ENCODE measurements at places on chromosomes 2 and 18. TPM values are rescaled to one million over a fixed set of nuclear protein-coding genes. Genes with fewer than 3 reads are reported as not detected.

The SERPINB10 gene
- not detected for polyA plus RNA-seq

The L3MBTL4 gene
- 0.77 TPM for polyA plus RNA-seq

GRCh38 chr18:13412901-13413300 lies 194.3 kb downstream of the LDLRAD4 start:
- H3K27ac ChIP-seq: no peak overlapping the region
- DNase-seq: no peak
- 0 out of 2 replicates have a peak, but pooled peaks cover 4% of the 10 kb centered on the region for H3K4me1 ChIP-seq
- no peaks in the 10 kb centered on the region for H3K36me3 ChIP-seq

DNA sequence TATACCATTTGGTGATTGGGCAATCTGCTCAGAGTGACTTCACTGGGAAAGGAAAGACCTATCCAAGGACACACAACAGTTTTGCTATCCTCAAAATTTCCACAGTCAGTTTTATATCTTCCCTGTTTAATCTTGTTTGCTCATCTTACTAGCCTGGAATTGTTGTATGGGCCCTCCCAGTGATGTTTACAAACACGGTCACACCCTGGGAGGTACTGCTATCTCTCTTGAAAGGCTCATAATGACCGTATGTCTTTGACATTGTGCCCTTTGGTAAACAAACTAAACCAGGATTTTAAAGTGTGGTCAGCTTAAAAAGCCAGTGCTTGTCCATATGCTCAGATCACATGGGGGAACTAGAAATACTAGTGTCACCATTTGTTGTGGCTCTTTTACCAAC lies 277.0 kb downstream of the CDH2 start:
- H3K27ac ChIP-seq: no peak overlapping the region
- no peak overlapping the region for H3K4me3 ChIP-seq
- H3K27me3 ChIP-seq: no peaks in the 10 kb centered on the region
- no peaks in the 10 kb centered on the region for H3K36me3 ChIP-seq
- peaks cover 6% of the 10 kb centered on the region for H3K4me1 ChIP-seq

DNA sequence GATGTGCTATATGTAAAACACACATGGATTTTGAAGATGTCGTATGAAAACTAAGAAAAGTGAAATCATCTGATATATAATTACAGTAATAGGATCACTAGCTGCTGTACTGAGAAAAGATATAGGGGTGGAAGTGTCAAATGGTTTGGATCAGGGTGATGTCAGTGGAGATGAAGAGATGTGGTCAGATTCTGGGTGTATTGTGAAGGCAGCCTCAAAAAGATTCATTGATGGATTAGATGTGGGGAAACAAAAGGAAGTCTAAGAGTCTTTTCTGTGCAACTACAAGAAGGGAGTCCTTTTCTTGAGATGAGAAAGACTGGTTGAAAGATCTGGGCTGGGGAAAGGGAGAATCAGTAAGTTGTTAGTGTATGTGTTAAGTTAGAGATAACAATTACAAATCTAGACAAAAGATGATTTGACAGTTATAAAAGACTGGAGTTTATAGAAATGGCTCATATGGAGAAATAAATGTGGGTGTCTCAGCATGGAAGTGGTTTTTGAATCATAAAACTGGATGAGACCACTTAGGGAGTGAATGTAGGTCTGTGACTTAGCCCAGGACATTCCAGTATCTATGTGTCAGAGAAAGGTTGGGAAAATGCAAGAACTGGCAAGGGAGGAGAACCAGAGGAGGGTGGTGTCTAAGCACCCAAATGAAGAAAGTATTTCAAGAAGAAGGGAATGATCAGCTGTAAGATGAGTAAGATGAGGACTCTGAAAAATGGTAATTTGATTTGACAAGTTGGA lies 347.4 kb downstream of the PARD3B start:
- H3K27ac ChIP-seq: no peak overlapping the region
- H3K27me3 ChIP-seq: no peaks in the 10 kb centered on the region
- H3K4me3 ChIP-seq: no peak overlapping the region
- H3K36me3 ChIP-seq: no peaks in the 10 kb centered on the region

DNA sequence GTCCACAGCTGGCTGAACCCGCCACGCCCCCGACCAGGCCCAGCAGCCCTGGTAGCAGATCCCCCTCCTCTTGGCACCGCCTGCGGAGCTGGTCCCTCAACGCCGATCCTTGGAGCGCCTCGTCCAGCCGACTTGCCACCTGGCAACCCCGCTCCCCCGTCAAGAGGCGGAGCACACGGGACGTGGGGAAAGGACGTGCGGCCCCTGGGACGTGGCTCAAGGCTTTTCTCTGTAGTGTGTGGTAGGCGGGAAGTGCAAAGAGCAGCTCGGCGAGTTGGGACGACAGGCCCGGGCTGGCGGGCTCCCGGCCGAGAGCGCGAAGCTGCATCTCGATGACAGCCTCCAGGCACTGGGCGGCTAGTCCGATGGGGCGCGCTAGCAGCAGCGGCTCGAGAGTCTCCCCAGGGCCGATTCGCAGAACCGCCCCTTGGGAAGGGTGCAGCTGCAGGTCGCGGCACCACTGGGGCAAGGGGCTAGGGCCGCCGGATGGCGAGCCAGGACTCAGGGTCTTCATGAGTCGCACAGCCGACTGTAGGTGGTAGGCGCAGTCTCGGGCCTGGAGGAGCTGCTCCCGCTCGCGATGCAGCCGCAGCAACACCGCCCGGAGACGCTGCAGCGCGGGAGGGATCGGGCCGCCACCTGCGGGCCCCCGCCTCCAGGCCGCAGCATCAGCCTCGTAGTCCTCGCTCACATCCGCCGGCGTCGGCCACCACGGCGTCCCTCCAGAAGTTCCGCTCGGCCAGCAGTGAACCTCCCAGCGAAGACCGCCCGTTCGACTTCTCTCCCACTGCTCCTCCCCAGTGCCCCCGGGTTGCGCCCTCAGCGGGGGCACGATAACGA lies 617 bp downstream of the CCDC142 start:
- H3K4me1 ChIP-seq: peaks cover 5% of the 10 kb centered on the region
- H3K27ac ChIP-seq: peak overlapping the region; percentile 82
- no peaks in the 10 kb centered on the region for H3K27me3 ChIP-seq
- no peaks in the 10 kb centered on the region for H3K36me3 ChIP-seq
- DNase-seq: peak; percentile 75

All from GM23338 (cell line).